Activated naive CD8-positive, alpha-beta T cell treated with anti-CD3 and anti-CD28 coated beads for 36 hours (primary cell): ENCODE measurements at places on chromosomes 11 and 22.

- no peak for DNase-seq
Observed at GRCh38 chr11:16421826-16422225, 65.5 kb upstream of the SOX6 start.

DNA sequence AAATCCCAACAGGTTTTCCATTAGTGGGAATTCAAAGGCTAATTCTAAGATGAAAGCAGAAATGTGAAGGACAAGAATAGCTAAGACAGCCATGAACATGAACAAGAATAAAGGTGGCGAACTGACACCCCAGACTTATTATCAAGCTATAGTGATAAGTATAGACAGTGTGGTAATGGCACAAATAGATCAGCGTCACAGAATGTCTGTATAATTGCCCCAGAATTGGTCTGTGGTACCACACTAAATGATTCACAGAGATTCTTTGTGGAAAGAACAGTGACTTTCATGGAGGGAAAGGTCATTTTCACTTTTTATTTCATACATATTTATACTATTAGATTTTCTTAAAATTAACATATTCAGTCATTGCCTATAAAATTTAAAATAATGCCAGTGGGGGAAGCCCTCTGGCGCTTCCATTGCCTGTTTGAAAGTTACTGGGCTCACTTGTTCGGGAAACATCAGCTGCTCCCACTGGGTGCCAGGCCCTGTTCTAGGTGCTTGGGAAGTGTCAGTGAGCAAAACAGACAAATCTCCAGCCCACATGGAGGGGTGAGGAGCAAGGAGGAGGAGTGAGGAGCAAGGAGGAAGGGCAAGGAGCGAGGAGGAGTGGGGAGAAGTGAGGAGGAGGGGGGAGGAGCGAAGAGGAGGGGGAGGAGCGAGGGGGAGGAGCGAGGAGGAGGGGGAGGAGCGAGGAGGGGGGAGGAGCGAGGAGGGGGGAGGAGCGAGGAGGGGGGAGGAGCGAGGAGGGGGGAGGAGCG, 11.3 kb upstream of the NLRP6 start:
- peak; percentile 32 for DNase-seq

DNA sequence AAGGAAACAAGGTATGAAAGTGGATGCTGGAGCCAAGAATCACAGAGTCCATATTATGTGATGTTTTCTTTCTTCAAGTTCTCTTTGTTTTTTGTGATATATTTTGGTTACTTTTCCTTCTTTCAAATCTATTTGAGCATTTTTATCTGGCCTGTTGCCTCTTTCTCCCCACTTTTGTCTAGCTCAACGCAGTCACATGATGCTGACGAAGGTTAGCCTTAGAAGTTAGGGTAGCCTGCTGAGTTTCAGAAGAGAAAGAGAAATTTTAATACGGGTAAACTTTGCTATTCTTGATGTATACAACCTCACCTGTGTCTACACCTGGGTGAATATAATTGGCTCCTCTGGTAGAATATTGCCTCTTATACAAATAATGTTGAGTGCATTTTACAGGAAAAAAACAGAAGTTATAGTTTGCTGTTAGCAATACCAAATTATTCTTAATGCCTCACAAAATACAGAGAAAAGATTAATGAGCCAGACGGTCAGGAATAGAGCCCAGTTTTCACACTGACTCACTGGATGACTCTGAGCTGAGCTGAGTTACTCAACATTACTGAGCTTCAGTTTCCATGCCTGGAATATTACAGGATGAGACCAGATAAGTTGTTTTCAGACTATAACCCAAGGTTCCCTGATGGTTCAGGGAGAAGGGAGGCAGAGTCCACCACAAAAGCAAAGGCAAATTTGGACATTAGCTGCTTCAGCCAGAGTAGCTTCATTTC, 161.6 kb upstream of the BDNF start:
- no peak for DNase-seq

DNA sequence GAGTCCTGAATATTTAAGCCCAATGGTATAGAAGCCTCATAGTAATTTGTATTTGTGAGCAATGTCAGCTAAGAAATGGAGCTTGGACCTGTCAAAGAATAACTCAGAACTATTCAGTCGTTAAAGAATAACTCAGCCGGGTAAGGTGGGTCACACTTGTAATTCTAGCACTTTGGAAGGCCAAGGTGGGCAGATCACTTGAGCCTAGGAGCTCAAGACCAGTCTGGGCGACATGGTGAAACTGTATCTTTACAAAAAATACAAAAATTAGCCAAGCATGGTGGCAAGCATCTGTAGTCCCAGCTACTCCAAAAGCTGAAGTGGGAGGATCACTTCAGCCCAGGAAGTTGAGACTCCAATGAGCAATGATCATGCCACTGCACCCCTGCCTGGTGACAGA, 1526.5 kb downstream of the LRRC4C start:
- DNase-seq = no peak

- no peak for DNase-seq
Observed at GRCh38 chr11:94272738-94273313, 31.6 kb upstream of the IZUMO1R start.

GRCh38 chr11:46612326-46612725, 4.7 kb downstream of the HARBI1 start:
- DNase-seq = no peak

- DNase-seq = no peak
Observed at GRCh38 chr11:44016546-44017442, 31.0 kb upstream of the ACCSL start.

- no peak for DNase-seq
Observed at GRCh38 chr11:133443206-133443747, 89.0 kb downstream of the OPCML start.

GRCh38 chr11:84497981-84498411, 1129.1 kb downstream of the DLG2 start:
- no peak for DNase-seq

DNA sequence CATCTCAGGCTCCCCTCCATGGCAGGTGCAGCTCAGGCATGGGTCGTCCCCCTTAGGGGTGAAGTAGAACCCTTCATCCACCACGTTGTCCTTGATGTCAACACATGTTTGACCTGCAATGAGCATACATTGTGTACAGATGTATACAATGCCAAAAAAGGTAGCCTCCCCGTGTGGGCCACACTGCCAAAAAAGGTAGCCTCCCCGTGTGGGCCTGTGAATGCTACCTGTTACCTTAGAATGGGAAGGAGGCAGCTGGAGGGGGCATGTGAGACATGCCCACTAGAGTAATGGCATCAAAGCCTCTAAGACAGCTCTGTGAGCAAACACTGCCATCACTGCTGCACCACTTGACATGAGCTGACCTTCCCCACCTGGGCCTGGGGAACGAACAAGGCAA, 73.7 kb downstream of the DGCR2 start:
- DNase-seq = no peak

- no peak for DNase-seq
Observed at GRCh38 chr11:67269401-67270255, 3.4 kb downstream of the GRK2 start.

GRCh38 chr11:114562166-114562916, 2.7 kb upstream of the NXPE1 start:
- no peak for DNase-seq

- no peak for DNase-seq
Observed at GRCh38 chr11:85732965-85733364, 47.0 kb upstream of the CCDC89 start.

DNA sequence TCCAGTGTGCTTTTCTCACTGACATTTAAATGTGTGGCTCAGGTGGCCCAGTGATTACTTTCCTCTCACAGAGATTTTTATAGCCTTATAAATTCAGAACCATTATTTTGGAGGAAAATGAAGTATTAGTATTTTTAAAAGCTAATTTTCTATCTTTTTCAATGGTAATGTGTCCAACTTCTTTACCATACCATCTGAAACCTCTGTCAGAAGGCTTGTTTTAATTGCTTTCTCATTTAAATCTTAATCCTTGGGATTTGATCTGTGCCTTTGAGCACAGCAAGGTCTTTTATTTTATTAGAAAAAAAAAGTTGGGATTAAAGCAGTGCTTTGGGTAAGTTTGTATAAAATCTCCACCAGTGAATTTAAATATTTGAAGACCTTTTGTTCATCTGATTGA, 452.3 kb upstream of the RAG2 start:
- DNase-seq = no peak

GRCh38 chr22:26461188-26461810, 22.3 kb downstream of the HPS4 start:
- DNase-seq = peak; percentile 18

GRCh38 chr11:133864756-133865155, 19.4 kb upstream of the SPATA19 start:
- DNase-seq = no peak

DNA sequence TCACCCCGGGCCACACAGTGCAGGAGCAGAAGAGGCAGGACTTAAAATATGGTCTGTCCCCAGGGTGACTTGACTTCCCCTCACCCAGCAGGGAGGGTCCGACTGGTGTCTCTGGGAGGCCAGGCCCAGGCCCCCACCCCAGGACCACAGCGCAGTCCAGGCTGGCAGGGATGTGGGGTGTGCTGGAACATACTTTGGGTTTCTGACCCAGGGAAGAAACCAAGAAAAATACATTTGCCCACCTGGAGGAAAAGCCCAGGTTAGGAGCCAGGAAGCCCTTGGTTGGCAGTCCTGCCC, 5.2 kb downstream of the C1QTNF6 start:
- DNase-seq = no peak

GRCh38 chr11:73473252-73473651, 97.1 kb downstream of the RELT start:
- DNase-seq = no peak

GRCh38 chr11:119190531-119190930, 5.3 kb downstream of the NHERF4 start:
- no peak for DNase-seq

DNA sequence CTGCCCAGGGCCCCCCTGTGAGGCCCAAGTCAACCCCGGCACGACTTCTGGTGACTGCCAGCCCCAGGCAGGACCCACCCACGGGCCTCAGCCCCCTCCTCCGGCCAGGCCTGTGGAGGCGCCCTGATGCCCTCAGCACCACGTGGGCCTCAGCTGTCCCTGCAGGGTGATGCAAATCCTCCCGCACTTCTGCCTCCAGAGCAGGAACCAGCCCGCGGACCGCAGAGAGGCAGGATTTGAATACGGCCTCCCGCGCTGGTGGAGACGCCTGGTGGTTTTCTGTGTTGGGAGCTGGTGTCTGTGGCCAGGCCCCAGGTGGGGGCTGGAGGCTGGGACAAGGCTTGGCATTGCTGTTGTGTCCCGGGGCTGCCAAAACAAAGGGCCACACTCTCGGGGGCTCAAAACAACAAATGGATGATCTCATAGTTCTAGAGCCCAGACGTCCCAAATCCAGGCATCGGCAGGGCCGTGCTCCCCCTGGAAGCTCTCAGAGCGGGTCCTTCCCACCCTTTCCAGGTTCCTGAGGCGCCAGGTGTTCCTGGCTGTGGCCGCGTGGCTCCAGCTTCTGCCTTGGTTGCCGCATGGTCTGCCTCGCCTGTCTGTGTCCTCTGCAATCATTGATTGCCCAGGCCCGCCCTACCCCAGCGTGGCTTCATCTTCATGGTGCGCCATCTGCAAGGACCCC, 19.4 kb downstream of the TRPM5 start:
- DNase-seq = no peak

- DNase-seq = no peak
Observed at GRCh38 chr11:816433-816779, 2.3 kb upstream of the PNPLA2 start.

DNA sequence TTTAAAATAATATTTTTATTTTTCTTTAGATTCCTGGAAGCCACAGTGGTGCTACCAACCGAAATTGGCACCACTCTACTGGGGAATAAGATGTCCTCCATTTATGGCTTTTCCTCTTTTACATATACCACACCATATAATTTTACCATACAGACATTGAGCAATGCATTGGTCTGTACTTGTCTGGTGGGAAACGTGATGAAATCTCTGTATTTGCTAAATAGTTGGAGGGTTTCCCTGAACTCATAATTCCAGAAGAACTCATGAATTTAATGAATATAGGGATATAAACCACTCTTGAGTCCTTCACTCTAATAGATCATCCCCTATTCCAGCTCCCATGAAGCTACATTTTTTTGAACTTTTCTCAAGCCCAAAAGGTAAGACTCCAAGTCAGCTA, 28.0 kb upstream of the MMP13 start:
- DNase-seq = no peak

DNA sequence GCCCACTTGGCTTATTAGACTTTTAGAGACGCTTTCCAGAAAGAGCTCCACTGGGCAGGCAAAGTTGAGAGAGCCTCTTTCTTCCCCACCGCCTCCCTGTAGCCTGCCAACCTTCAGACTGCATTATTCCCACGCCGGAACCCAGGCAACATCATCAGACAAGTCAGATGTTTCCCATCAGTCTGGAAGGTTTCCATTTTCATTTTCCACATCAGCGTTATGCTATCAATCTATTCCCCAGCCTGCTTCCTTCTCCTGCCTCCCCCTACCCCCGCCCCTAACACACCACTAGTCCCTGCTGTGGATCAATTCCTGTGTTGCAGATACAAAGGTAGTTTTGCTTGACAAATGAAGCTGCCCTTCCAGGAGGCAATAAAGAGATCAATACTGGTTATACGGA, 184.8 kb downstream of the DSCAML1 start:
- DNase-seq = no peak

DNA sequence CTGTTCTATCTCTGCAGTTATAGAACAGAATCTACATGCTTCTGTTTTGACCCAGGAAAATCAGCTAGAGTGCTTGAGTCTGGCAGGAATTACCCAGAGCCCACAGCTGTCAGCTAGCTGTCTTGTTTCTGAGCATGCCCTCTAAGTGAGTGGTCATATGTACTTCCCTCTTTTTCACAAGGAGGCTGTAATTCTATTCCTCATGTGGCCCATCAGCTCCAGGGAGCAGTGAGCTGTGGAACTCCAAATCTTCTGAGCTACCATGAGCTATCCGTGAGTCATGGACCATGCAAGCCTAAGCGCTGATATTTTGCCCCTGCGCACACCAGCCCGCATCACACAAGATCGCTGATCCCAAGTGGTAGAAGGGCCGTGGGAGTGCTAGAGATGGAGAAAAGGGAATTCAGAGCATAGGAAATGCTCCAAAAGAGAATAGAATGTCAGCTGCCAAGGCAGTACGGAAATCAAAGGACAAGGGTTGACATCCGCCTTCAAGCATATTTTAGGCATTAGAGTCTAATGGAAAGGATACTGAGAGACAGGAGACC, 5.4 kb downstream of the FJX1 start:
- DNase-seq = no peak

DNA sequence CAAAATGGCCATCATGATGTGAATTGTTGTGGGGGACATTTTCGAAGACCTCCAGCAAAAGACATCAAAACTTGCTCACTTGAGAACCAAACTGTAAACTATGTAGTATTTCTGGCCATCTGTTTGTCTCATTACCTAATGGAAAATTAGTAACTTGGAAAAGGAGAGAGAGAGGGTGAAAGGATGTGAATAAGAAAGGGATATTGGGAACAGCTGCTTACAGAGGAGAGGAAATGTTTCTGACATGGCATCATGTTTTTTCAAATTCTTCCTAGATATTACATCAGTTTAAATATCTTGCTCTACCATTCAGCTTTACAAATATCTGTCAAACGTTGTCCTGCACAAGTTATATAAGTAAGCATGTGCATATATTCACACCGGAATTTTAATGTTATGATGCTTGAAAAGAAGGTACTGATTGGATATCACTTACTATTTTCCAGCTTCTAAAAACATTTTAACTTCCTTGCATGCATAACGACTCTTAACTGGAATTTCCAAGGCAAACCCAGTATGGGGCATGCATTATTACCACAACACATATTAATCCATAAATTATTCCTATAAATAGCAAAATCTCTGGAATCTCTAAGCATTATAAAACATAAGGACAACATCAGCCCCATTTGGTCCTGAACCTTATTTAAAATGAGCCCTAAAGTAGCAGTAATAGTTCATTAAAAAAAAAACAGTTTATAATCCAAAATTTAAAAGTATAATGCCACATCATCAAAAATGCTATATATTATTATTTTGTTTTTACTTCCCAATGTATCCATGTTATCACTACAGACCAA, 20.0 kb downstream of the GUCY1A2 start:
- DNase-seq = no peak

GRCh38 chr22:31838917-31839316, 85.1 kb downstream of the DEPDC5 start:
- DNase-seq = no peak
